ENCODE measurements at places on chromosomes 16 and 17.

- DNase-seq, result no peak
Measured at GRCh38 chr17:66725956-66726355, 109.0 kb upstream of the CACNG5 start.

GRCh38 chr16:56675685-56676210 is 6.1 kb downstream of the MT1H start:
- no peak for DNase-seq

- DNase-seq, result no peak
Measured at GRCh38 chr17:61122326-61122913, 277.2 kb upstream of the TBX2 start.

- DNase-seq, result peak; percentile 53
Measured at GRCh38 chr16:526181-527014, 1.1 kb upstream of the CAPN15 start.

- DNase-seq, result no peak
Measured at GRCh38 chr16:4982056-4982867, 24.1 kb downstream of the SEC14L5 start.

GRCh38 chr17:32741381-32741780 is 135.5 kb downstream of the MYO1D start:
- no peak for DNase-seq

- DNase-seq, result no peak
Measured at GRCh38 chr17:6374271-6374691, 60.6 kb downstream of the AIPL1 start.

DNA sequence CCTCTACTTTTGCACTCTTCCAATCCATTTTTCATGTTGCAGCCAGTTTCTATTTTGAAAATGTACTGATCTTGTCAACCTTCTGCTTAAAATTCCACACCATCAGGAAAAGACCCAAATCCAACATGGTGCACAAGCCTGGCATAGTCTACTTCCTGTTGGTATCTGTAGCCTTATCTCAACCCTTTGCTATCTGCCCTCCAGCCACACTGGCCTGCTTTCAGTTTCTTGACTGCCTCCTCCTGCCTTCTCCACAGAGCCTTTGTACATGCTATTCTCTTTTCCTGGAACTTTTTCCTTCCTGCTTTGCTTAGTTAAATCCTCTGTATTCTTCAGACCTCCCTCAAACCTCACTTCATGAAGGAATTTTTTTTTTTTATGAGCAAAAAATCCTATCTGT is 31.5 kb downstream of the NLRP1 start:
- no peak for DNase-seq

- DNase-seq, result no peak
Measured at GRCh38 chr16:69669577-69669976, 56.8 kb downstream of the NQO1 start.

Measured in ACHN (cell line).